Fibroblast of skin of left quadriceps (primary cell): ENCODE measurements at places on chromosomes 5 and 9.

GRCh38 chr5:57207681-57208080 lies 33.8 kb downstream of the GPBP1 start:
- no peak for DNase-seq

DNA sequence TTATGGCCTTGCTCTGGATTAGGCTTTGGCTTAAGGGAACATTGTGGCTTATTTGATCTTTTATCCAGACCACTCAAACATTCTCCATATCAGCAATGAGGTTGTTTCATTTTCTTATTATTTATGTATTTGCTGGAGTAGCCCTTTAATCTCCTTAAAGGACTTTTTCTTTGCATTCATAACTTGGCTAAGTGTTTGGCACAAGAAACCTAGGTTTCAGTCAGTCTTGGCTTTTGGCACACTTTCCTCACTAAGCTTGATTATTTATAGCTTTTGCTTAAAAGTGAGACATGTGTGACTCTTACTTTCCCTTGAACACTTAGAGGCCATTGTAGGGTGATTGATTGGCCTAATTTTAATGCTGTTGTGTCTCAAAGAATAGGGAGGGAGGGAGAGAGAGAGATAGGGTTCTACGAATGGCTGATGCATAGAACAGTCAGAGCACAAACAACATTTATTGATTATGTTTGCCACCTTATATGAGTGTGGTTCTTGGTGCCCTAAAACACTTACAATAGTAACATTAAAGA lies 2265.3 kb upstream of the C9orf72 start:
- no peak for DNase-seq

- DNase-seq = no peak
These were observed 20.0 kb downstream of the C5orf47 start for GRCh38 chr5:174008922-174009321.

- no peak for DNase-seq
These were observed 932 bp downstream of the SLC12A2 start for GRCh38 chr5:128084228-128085167.

DNA sequence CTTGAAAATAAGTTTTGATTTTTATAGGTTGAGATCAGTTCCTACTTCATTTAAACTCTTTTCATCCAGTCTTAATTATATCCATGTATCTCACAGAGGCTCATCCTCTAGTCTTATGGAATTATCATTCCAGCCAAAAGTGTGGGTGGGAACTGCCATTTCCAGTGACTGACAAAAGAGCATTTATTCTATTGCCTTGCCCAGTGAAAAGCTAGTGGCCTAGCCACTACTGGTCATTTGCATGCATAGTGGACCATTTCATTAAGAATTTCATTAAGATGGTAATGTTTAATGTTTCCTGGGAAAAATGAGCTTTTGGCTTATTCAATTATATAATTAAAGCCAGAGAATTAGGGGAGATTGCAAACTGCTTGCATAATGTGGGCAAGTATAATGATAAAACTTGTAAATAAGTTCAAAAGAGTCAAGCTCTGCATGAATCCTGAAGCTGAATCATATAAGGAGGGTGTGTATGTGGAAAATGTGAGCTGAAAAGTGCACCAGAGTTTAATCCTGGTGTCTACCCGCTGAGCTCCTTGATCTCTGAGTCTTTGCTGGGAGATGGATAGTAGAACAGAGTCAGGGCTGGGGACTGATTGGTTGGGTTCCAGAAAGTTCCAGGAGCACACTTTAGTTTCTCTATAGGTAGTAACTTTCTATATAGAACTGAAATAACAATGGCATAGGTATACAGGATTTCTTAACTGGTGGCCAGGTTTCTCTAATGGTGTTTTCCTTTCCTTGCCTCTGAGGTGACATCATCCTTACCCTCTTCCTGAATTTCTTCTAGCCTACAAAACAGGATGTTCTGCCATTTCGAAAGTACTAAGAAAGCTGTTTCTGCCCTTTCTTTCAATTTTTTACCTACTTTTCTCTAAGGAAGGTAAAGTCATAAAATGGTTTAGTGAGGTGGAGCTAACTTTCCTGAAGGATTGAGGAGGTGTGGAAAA lies 78.5 kb downstream of the KIF4B start:
- DNase-seq = no peak

- DNase-seq = no peak
These were observed 472.1 kb downstream of the DMRT2 start for GRCh38 chr9:1522219-1522767.

DNA sequence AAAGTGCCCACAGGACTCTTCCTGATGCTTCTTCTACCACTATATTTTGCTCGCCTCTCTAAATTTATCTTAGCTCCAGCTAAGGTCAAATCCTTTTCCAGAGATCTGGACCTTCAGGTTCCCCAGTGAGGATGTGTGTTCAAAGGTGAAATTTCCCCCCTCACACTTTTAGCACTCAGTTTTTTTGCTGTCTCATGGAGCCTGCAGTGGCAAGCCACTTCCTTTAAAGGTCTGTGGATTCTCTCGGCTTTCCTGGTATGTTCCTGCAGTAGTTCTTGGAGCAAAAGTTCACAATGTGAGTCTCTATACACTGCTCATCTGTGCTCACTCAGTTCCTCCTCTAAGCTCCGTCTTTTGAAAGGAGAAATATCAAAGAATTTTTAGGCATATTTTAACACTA lies 181.4 kb downstream of the LURAP1L start:
- DNase-seq = no peak

DNA sequence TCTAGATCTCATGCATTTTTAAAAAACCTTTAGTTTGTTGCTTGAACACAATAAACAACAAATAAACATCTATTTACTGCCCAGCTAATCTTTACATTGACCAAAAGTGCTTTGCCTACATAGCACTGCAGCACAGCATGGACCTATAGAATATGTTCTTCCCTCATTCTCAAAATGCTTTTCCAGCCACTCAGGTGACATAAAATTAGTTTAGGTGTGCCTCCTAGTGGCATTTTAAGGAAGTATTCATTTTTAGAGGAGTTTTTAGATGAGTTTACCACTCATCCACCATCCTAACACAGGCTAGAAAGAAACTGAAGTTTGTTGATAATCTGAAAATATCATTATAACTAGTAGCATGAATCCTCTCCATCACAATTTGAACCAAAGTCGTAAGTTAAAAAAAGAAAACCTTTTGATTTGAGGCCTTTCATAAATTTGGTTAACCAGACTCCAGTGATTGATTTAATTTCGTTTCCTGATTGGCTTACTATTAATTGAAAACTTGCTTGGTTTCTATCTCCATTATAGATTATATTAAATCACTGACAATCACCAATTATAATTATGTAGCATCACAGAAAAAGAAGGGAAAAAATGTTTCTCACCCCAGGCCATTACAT lies 12.6 kb downstream of the PLGRKT start:
- DNase-seq = no peak
